ENCODE measurements at places on chromosomes 4 and X.

- DNase-seq, result peak; percentile 68
Measured at GRCh38 chrX:100413229-100413628, 3.2 kb upstream of the PCDH19 start.

DNA sequence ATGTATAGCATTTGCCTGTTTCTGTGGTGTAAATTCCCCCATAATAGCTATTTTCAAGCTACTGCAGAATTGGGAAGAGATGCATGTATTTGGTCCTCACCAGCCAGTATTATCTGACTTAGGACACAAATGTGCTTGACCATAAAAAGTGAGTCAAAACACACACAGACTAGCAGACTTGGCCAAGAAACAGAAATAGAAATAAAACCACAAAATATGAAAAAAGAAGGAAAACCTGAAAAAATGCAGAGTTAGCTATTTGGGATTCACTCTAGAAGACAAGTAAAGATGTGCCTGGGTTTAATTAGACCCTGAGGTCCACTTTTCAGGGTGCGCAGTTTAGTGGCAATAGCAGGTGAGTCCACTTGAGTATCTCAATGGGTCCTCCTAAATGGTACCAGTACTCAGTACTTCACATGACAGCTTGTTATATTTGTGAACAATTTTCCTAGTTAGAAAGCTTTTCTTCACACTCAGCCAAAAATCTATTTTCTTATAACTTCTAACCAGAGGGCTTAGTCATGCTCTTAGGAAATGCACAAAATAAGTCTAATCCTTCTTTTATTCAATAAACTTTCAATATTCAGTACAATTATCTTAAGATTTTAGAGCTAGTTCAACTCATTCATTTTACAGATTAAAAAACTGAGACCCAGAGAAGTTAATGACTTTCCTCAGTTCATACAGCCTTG, 108.7 kb upstream of the JADE1 start:
- DNase-seq, result no peak

- no peak for DNase-seq
Measured at GRCh38 chrX:110402091-110402849, 43.6 kb downstream of the RTL9 start.

- no peak for DNase-seq
Measured at GRCh38 chrX:25005382-25006185, 10.2 kb downstream of the ARX start.

All from adrenal gland (tissue), 19 donors.